Neuronal stem cell (in vitro differentiated cells): ENCODE measurements at places on chromosomes 7 and 10.

DNA sequence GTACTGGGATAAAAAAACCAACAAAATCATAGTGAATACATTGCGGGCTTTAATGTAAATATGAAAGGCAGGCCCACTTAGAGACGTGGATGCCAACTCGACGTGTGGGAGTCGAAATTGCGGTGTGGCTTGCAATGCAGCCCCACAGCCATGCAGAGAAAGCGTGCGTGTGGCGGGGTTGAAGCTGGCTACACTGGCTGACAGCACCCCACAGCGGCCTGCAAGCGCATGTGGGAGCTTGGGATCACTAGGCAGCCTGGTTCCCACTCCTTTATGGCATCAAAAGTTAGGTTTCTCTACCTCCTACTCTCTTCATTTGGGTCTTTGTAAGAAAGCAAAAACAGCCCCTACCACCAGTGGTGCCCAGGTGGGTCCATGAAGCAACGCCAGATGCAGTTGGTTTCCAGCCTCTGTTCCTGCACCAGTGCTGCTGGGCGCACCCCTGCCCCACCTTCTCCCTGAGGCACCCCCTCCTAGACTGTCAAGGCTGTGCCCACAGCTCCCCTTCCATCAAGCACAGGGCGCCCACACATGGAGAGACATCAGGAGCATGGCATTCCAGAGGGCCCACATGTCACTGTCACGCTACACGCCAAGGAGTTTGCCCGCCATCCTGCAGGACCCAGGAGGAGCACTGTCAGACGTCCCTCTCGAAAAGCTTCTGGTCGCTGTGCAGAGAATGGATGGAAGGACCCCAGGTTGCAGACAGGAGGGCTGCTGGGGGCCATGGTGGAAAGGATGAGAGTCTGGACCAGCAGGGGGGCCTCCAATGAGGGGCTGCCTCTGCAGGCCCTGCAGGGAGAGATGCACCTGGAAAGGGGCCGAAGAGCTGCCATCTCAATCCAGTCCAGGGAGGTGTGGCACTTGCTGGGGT is 142.9 kb downstream of the PAXIP1 start:
- no peak for DNase-seq

DNA sequence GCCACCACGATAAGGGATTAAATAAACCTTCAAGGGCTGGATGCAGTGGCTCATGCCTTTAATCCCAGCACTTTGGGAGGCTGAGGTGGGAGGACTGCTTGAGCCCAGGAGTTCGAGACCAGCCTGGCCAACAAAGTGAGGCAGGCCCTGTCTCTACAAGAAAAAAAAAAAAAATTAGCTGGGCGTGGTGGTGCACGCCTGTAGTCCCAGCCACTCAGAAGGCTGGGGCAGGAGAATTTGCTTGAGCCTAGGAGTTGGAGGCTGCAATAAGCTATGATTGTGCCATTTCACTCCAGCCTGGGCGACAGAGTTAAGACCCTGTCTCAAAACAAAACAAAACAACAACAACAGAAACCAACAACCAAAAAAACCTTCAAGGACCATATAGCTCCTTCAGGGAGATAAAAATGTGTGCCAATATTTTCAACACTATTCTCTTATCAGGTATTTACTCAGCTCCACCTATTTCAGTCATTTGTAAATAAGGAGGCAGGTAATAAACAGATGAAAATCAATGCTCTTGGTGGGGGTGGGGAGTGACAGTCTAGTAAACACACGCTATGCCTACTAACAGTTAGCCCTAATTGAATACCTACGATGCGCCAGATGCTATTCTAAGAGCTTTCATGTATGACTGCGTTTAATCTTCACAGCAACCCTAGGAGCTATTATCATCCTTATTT is 13.2 kb downstream of the BAIAP2L1 start:
- DNase-seq = no peak

- no peak for DNase-seq
Measured at GRCh38 chr10:103947799-103948516, 19.0 kb upstream of the SLK start.

GRCh38 chr7:8037151-8037550 is 68.6 kb downstream of the GLCCI1 start:
- DNase-seq = no peak

DNA sequence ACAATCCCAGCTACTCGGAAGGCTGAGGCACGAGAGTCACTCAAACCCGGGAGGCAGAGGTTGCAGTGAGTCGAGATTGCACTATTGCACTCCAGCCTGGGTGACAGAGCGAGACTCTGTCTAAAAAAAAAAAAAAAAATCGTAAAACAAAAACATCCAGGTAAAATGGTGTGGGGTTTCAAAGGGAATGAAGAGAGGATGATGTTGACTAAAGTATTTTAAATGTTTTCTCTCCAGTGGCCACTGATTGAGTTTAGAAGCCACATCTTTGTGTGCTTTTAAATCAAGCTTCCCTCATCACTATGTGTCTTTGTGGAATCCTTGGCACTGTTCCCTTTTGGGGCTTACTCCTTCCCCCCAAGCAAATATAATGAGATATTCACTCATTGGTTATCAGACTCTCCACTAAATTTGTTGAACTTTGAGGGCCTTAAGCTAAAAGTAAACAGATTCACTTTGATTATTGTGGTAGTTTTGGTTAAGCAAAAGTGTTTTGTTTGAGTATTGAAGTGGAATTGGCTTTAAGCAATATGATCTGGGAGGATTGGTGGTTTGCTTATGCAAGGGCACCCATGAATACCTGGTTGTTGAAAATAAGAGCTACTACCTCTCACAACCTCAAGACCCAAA is 162.9 kb downstream of the CDK14 start:
- no peak for DNase-seq

DNA sequence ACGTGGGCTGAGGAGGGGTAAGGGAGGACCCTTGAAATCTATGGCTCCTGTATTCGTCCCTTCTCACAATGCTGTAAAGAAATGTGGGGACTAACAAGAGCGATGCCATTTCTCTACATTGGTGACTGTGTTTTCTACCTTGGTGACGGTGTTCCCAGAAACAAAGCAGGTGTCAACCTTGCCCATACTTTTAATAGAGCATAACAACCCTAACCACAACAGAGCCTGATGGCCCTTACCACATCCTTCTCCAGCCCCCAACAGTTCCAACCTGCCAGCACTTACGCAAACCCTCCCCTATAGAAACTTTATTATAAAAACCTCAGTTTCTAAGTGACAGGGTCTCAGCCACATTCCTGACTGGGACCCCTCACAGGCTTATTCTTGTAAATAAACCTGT is 28.2 kb upstream of the ADCYAP1R1 start:
- no peak for DNase-seq

DNA sequence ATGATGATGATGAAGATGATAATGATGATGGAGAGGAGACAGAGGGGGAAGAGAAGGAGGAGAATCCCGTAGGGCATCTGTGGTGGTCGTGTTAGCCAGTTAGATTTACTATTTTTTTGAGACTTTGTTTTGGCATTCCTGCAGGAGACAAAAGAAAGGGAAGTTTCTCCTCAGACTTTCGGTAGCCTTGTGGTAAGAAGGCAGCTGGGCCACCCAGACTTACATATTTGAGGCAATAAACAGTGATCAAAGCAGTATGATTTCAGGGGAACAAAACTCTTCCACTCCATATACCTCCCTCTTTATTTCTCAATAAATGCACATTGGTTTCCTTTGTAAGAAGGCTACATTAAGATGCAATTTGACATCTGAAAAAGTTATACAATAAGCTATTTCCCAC is 32.4 kb upstream of the BICC1 start:
- no peak for DNase-seq

DNA sequence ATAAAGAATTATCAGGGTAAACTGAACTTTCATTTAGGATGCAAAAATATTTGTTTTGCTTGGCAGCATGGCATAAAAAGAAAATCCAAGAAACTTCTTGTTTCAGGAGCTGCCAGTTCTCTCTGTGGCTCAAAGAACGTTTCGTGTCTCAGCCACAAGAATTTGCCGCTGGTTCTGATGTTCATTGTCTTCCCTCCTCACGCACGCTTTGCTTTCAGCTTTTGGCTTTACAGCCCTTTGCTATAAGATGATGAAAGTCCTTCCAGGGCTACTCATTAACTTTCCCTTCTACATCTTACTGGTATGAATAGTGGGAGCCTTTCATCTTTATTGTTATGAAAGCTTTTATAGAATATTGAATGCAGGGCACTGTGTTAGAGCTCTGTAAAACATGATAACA is 124.7 kb downstream of the BICC1 start:
- DNase-seq = no peak

GRCh38 chr7:148589640-148590039 is 926 bp upstream of the C7orf33 start:
- no peak for DNase-seq

DNA sequence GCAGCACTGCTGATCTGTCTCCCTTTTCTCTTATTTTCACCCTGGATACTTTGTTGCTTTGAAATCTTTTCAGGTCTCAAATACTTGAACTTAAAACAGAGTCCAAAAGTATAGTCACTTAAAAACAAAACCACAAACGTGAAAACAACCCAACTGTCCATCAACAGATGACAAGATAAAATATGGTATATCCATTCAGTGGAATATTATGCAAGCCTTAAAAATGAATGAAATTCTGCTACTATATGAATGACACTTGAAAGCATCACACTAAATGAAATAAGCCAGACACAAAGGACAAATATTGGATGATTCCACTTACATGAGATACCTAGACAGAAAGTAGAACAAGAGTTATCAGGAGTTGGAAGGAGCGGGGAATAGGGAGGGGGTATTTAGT is 44.7 kb upstream of the EFCAB10 start:
- no peak for DNase-seq

DNA sequence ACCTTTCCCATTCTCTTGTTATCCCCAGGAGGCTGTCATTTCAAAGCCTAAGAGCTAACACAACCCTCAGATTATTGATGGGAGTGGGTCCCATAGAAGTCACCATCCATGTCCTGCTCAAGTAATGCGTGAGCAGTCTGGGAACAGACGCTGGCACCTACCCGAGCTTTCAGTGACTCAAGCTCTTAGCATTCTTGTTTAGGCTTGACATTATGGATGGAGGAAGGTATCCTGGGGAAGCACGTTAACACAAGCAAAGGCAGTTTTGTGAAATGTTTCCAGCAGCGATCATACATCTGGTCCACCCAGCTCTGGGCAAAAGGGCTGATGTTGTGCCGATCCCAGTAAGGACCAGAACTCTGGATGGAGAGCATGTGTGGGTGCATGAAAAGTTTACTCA is 30.0 kb upstream of the AUTS2 start:
- no peak for DNase-seq

DNA sequence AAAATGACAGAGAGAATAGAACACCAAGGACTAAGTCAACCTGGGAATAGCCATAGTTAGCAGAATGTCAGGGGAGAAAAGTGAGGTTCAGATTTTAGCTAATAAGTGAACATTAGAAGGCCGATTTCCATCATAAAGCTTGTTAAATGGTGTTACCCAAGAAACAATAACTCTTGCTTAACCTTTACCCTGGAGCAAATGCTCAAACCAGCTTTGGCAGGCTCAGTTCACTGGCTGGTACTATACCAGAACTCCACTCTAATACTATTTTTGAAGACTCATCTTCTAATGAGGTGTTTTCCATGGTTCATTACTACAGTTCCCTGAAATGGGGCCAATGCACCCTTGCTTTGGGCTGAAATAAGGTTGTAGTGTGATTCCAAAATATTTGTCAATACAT is 61.3 kb downstream of the RNLS start:
- no peak for DNase-seq

GRCh38 chr7:97011104-97011503 is 5.8 kb downstream of the DLX6 start:
- no peak for DNase-seq

- no peak for DNase-seq
Measured at GRCh38 chr7:84638339-84638697, 443.7 kb upstream of the SEMA3A start.

DNA sequence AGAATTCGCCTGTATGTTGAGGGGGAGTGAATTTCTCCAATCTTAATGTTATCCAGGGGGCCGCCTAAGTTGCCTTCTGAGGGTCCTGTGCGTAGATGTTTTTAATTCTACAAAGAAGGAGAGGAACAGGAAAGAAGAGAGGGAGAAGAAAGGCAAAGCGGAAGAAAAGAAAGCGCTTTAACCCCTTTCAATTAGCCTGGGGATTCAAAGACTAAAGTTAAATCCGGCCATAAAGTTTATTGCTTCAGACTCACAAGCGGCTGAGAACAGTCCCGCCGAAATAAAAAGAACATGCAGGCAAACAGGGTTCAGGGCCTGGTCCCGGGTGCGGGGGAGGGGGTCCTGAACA is 4.5 kb downstream of the HOXA5 start:
- no peak for DNase-seq

DNA sequence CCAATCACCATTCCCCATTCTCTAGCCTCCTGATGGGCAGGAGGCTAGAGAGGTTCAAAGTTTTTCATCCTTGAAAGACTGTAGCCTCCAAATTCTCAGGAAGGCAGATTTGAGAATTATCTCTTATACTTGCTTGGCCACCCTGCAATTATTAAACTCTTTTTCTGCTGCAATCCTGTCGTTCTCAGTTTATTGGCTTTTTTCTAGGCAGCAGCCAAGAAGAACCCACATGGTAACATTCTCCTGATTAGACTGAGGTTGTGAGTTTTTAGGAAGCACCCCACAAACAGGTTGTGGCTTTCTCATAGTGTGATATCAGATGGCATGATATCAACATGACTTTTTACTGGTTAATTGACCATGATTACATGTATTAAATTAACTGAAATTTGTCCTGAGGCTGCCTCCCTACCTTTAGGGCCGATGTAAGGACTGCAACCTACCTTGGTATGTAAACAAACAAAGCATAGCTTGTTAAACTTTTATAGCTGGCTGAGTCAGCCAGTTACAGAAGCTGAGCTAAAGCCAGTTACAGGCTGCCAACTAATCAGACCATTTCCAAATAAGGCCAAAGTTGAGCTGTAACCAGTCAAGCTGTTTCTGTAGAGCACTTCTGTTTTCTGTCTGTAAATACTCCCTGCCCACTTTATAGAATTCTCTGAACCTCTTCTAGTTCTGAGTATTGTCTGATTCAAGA is 3.2 kb upstream of the ZNF248 start:
- DNase-seq = no peak

DNA sequence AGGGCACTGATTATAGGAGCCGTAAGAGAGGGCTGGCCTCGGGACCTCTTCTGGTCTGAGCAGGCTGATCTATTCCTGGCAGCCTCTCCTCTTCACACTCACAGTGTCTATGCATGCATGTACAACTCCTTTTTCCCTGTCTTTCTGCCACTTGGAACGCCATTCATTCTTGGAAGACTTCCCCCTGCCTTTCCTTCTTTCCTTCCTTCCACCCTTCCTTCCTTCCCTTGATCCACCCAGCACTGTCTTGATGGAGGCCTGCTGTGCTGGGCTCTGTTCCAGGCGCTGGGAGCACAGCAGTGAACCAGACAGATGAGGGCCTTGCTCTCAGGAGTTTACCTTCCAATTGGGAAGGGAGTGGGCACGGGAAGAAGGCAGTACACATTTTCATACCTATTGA is 114.8 kb downstream of the SH3PXD2A start:
- no peak for DNase-seq

- DNase-seq = no peak
Measured at GRCh38 chr7:19963695-19964094, 190.3 kb upstream of the TMEM196 start.

GRCh38 chr10:131033166-131034085 is 278.1 kb downstream of the TCERG1L start:
- no peak for DNase-seq

GRCh38 chr7:91557789-91558404 is 293.7 kb downstream of the FZD1 start:
- no peak for DNase-seq
